Activated naive CD8-positive, alpha-beta T cell treated with anti-CD3 and anti-CD28 coated beads, Interleukin-2, amount 50 U/mL, for 24 hours (primary cell): ENCODE measurements at places on chromosomes 1 and 21.

GRCh38 chr1:168913711-168914463, 184.9 kb upstream of the DPT start:
- H3K27me3 ChIP-seq: peaks cover 2% of the 10 kb centered on the region
- H3K4me3 ChIP-seq: no peak overlapping the region
- no peak overlapping the region for H3K27ac ChIP-seq
- no peaks in the 10 kb centered on the region for H3K36me3 ChIP-seq
- DNase-seq: no peak

- DNase-seq: no peak
- H3K36me3 ChIP-seq: no peaks in the 10 kb centered on the region
- H3K27ac ChIP-seq: no peak overlapping the region
Observed at GRCh38 chr1:2789986-2790581, 11.4 kb downstream of the TTC34 start.

DNA sequence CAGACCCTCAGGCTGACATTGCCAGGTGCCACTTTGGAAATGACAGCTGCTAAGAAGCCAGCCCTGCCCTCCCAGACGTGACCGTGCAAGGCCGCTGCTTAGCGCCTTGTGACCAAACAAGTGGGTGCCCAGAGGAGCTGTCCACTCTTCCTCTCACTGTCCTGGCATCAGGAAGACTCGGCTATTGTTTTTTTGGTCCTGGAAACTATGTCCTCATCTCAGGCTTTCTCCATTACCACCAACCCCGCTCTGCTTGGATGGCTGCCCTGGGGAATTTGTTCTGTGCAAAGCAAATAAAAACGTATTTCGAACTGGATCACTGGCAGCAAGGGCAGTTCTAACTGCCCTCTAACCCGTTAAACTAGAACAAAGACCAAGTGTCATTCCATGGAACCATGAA, 13.7 kb upstream of the TENT5C start:
- no peaks in the 10 kb centered on the region for H3K27me3 ChIP-seq
- no peaks in the 10 kb centered on the region for H3K36me3 ChIP-seq
- no peaks in the 10 kb centered on the region for H3K4me1 ChIP-seq
- H3K27ac ChIP-seq: no peak overlapping the region

DNA sequence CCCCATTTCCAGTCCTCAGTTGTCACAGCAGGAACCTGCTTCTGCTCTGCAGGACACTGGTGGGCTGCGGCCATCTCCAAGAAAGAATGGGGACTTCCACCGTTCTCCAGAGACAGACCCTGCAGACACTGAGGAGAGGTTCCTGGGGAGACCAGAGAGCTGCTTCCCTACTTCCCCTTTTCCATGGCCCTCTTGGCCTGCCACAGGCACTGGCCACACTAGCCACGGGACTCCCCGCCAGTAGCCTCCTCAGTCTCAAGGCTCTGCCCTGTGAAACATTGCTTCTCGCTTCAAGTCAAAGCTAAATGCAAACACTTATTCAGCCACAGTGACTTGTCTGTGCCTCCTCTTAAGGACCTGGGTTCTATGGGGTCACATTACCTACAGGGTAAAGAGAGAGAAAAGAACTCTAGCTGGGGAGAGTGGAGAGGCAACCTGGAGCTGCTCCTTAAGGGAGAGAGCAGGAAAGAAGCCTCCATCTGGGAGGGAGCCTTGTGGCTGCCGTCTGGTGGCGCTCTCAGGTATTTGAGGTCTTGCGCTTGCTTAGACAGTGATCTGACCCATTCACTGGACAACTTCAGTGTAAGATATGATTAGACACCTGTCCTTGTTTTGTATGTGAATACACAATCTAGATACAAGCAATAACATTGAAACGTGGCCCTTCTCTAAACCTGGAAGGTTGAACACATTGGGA, 5.4 kb upstream of the SLAMF8 start:
- H3K36me3 ChIP-seq: no peaks in the 10 kb centered on the region
- peaks cover 43% of the 10 kb centered on the region for H3K4me1 ChIP-seq
- no peak for DNase-seq
- no peak overlapping the region for H3K27ac ChIP-seq
- no peaks in the 10 kb centered on the region for H3K27me3 ChIP-seq

- no peaks in the 10 kb centered on the region for H3K4me1 ChIP-seq
- H3K36me3 ChIP-seq: peaks cover 9% of the 10 kb centered on the region
- no peak overlapping the region for H3K27ac ChIP-seq
- DNase-seq: no peak
- no peak overlapping the region for H3K4me3 ChIP-seq
Observed at GRCh38 chr1:51641096-51641495, 24.2 kb downstream of the OSBPL9 start.

GRCh38 chr1:163970699-163971098, 588.3 kb upstream of the PBX1 start:
- H3K27me3 ChIP-seq: no peaks in the 10 kb centered on the region
- H3K4me1 ChIP-seq: no peaks in the 10 kb centered on the region
- H3K4me3 ChIP-seq: no peak overlapping the region
- no peaks in the 10 kb centered on the region for H3K36me3 ChIP-seq
- H3K27ac ChIP-seq: no peak overlapping the region
